NCI-H226 (cell line): ENCODE measurements at places on chromosomes 4 and X.

- DNase-seq: no peak
These were observed 6.0 kb upstream of the ASB11 start for GRCh38 chrX:15321447-15321846.

GRCh38 chr4:3533423-3533820 is 1.2 kb upstream of the LRPAP1 start:
- no peak for DNase-seq

DNA sequence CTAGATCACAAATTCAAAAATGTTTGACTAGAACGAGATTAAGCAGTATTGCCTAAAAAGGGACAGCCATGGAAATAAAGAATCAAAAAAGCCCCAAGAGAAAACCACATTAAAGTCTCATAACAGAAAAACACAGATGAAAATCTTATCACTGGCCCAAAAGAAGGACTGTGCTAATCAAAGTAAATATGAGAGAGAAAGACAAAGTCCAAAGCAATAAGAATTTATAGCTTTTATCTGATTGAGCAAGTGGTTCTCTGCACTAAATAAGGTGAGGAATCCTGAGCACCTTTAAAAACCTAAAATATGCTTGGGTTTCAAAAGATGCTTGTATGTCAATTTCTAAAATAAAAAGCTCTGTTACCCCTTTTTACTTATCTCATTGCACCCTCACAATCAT is 409.3 kb downstream of the GASK1B start:
- DNase-seq: no peak

- DNase-seq: no peak
These were observed 152.1 kb upstream of the TENM3 start for GRCh38 chr4:182091128-182091527.

DNA sequence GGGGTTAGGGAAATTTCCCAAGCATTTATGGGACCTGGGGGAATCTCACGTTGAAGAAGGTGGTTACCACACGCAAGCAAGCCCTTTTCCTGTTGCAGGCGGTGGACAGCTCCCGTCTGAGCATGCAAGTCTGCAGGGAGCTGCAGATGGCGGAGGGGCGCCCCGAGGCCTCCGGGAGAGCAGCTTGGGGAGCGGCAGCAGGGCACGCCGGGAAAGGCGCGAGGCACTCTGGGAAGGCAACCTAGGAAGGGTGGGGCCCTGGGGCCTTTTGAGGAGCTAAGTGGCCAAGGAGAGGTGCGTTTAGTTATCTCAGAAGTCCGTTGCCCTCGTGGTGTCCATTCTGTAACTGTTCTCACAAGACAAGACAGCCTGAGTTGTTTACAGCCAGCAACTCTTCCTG is 57.0 kb upstream of the SLC25A4 start:
- DNase-seq: no peak

DNA sequence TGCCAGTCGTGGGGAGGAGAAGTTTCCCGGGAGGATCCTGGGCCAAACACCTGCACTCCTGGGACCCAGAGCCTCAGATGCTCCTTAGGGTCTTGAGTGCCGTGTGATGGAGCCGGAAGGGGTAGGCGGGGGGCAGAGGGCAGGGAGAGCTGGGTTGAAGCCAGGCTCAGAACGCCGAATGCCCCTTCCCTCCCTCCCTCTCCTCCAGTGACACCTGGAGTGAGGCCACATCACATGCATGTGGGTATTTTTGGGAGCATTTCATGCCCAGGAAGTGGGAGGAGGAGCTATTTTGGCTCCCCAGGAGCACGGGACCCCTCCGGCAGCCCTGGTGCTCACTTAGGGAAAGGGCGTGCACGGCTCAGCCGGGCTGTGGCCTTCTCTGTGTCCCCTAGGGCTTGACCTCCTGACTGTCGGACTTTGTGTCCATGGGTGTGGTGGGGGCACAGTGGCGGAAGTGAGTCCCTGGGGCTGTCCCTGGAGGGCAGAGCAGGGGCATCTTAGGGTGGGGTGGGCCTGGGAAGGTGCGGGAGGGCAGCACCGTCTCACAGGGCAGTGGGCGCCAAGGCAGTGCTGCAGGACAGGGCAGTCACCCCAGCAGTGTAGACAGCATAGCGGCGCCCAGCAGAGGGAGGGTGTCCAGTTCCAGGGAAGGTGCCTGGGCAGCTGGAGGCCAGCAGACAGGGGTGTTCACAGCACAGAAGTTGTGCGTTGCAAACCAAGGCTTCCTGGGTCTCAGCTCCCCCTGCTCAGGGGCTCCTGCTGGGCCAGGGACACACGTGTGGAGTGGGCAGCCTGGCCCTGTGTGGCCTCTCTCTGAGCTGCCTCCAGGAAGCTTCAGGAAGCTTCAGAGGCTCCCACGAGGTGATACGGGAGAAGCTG is 4.9 kb upstream of the CPLX1 start:
- DNase-seq: no peak

- peak; percentile 38 for DNase-seq
These were observed 583.2 kb upstream of the INTU start for GRCh38 chr4:127049526-127049925.

GRCh38 chrX:71533516-71533850 is 579 bp downstream of the OGT start:
- DNase-seq: no peak

DNA sequence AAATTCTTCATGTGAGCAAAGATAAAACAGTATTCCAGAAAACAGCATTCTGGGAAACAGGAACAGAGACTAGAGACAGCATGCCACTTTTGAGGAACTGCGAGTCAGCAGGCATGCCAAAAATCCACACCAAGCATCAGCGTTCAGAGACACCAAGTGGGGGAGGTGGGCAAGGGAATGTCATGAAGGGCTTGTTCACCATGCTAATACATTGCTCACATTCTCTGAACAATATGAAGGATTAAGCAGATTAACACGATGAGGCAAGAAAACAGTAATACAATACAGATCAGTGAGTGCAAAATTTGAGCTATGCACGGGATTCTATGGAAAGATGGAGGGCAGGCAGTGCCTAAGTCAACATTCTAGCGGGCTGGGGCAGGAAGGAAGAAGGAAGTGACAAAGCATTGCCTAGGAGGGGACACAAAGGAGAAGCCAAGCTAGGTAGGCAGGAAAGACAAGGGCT is 278.3 kb downstream of the FBXW7 start:
- peak; percentile 76 for DNase-seq

DNA sequence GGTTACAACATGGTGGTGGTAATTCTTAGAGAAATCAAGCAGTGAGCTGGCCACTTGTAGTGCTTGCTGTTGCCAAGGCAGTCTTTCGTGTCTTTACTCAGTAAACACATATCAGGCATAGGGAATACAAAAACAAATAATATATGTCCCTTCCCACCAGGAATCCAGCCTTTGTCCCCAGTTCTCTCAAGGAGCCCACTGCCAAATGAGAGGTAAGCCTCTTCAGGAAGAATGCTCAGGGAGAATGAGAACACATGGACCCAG is 421 bp upstream of the PLAC1 start:
- no peak for DNase-seq

GRCh38 chr4:138510053-138510452 is 267.9 kb upstream of the SLC7A11 start:
- DNase-seq: peak; percentile 62

DNA sequence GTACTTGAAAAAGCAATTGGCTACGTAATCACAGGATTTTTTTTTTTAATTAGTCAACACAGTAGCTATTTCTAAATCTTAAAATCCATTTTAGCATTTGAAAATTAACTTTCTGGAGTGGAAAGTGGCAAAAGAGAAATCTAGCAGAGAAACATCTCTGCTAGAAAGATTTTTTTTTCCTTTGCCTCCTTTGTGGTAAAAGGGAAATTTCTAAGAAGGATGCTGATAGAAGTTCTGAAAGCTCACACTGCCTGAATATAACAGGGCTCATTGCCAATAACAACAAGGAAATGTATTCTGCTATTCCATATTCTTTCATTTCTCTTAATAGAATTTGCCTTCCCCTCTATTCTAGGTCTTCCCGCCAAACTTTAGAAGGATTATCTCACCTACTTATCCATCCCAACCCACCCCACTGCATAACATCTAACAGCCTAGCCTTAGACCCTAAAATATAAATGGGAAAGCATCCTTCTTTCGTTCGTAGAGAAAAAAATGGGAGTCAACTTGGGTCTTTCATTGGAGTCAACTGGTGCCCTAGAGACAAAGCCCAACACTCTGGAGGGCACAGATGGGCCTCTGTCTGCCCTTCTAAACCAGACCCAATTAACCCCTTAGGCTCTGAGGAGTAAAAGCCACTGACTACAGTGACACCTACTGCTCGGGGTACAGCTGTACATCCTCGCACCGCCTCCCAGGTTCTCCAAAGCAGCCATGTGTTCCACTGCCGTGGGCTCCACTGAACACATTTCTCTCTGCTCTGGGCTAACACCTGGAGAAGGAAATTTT is 103.9 kb downstream of the MAML3 start:
- DNase-seq: no peak

DNA sequence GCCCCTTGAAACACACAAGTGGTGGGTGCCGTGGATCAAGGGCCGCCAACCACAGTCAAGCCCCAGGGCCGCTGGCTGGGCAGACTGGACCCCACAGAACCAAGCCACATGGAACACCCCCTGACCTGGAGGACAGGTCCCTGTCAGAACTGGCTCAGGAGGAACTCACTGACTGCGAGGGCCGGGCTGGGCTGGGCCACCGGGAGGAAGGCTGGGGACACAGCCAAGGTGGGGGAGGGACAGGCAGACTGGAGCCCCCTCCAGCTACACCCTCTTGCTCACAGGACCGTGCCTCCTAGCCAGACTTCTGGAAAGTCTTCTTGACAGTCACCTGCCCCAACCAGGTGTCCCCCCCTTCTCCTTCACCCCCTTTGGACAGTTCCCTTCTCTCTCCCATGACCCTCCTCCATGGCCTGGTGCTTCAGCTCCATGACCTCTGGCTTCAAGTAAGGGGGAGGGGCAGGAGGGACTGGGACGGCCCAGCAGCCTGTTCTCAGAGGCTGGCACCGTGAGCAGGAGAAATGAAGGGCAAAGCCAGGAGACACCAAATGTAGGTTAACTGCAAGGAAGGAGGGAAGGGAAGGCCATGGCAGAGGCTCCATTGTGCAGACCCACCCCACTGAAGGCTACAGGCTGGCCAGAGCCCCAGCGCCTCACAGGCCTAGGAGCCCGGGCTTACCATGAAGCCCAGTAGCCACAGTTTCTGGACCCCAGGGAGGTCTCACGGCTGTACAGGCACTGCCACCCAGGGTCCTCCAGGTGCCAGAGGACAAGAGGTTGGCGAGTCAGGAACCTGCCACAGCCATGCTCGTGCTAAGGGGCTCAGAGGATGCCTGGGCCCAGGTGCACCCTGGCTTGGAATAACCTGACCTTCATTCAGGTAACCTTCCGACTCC is 22.6 kb upstream of the DUSP9 start:
- no peak for DNase-seq

DNA sequence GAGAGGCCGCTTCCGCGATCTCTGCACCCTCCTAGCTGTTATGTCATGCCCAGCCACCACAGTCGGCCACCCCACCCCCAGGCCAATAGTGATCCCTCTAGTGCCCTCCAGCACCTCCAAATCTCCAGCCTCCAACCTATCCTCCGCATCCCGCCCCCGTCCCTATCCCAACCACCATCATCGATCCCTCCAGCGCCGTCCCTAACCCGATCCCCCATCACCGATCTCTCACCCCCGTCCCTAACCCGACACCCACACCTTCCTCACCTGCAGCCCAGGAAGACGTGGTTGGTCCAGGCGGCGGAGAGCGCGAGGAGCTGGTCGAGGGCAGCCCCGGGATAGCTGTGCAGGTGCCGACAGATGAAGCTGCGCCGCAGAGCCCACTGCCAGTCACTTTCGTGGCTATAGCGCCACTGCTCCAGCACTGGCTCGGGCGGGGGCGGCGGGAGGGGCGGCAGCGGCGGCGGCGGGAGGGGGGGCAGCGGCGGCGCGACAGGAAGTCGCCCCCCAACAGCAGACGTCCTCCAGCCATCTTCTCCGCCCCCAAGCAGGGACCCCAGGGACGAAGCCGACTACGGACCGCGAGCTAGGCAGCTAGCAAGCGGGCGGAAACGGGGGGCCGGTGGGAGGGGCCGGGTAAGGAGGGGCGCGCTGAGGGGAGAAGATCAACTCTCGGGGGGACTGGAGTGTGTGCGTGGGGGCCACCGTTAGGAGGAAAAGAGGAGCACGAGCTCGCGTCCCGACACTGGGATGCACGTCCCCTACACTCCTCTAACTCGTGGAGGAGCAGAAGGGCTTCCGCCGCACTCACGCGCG is 552 bp downstream of the NKRF start:
- DNase-seq: no peak

- no peak for DNase-seq
These were observed 6.0 kb upstream of the WFS1 start for GRCh38 chr4:6263526-6264224.
